ENCODE measurements at places on chromosomes 1 and 21.

- no peak overlapping the region for H3K4me3 ChIP-seq
- peaks cover 10% of the 10 kb centered on the region for H3K27me3 ChIP-seq
- no peak for DNase-seq
- no peaks in the 10 kb centered on the region for H3K36me3 ChIP-seq
- H3K4me1 ChIP-seq: no peaks in the 10 kb centered on the region
These were observed 150.6 kb downstream of the RHOU start for GRCh38 chr1:228885845-228886244.

- DNase-seq: peak; percentile 87
- H3K27ac ChIP-seq: peak within 1 kb of the TSS; percentile 82
- peaks cover 21% of the 10 kb centered on the region for H3K36me3 ChIP-seq
- peaks cover 53% of the 10 kb centered on the region for H3K4me1 ChIP-seq
- H3K27me3 ChIP-seq: no peaks in the 10 kb centered on the region
These were observed at the start of gene TMEM63A for GRCh38 chr1:225881959-225882693. TMEM63A (minus strand) TSS chr1:225882380; CDS start chr1:225877580, 4,800 bp downstream.

DNA sequence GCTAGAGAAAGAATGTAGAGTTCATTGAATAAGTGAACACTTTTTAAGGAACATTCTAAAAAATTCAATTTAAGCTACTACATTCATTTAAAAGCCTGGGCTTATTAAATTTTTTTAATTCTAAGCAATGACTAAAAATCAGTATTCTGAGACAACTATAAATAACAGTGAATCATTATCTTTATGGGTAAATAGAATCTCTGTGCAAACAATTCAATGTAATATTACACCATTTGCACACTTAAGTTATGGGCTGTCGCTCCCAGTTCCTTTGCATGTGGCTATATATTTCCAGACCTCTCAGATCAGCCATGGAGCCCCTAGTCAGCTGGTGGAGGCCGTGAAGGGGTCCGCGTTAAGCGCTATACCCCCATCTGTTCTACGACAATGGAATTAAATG lies 65.1 kb downstream of the KCNK1 start:
- no peaks in the 10 kb centered on the region for H3K27me3 ChIP-seq
- no peaks in the 10 kb centered on the region for H3K4me1 ChIP-seq
- no peak overlapping the region for H3K27ac ChIP-seq
- H3K36me3 ChIP-seq: no peaks in the 10 kb centered on the region
- DNase-seq: no peak
- no peak overlapping the region for H3K4me3 ChIP-seq

GRCh38 chr1:21174654-21175323 lies 1.9 kb downstream of the EIF4G3 start:
- H3K27ac ChIP-seq: peak overlapping the region; percentile 72
- H3K36me3 ChIP-seq: no peaks in the 10 kb centered on the region
- H3K4me3 ChIP-seq: peak overlapping the region; percentile 58
- peaks cover 22% of the 10 kb centered on the region for H3K4me1 ChIP-seq
- no peak for DNase-seq

DNA sequence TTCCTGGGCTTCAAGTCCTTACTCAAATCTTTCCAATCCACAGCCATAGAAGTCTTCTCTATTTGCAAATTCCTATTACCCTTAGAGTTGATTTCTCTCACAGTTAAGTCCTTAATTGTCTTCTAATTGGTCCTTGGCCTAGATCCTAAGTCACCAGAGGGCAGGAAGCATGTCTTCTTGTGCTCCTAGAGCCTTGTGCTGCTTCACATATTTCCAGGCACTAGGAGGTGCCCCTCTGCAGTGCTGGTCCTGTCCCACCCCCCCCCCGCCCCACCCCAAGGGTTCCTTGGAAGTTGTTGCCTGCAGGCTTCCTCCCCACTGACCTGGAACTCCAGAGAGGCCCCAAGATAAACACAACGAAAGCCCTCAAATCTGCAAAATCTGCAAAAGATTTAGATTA lies 28.1 kb upstream of the TARBP1 start:
- no peak overlapping the region for H3K27ac ChIP-seq
- DNase-seq: no peak
- no peaks in the 10 kb centered on the region for H3K36me3 ChIP-seq
- no peak overlapping the region for H3K4me3 ChIP-seq
- H3K4me1 ChIP-seq: no peaks in the 10 kb centered on the region

DNA sequence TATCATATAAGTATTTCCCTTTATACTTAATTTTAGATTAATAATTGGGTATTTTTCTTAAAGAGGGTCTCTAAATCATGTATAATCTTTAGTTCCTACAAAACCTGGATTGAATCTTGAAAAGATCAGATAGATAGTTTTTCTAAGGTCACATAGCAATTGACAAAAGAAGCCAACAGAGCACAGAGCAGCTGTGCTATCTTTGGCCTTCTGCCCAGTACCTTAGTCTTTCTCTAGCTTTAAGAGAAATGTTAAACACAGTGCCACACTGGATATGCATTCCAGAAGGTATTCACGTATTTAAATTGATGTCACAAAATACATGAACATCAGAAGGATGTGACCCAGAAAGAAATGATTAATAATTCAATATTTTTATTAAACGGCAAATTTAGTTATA lies 86.8 kb downstream of the C21orf91 start:
- H3K4me1 ChIP-seq: no peaks in the 10 kb centered on the region
- no peaks in the 10 kb centered on the region for H3K36me3 ChIP-seq
- DNase-seq: no peak
- H3K27me3 ChIP-seq: peaks cover 2% of the 10 kb centered on the region
- no peak overlapping the region for H3K4me3 ChIP-seq
- no peak overlapping the region for H3K27ac ChIP-seq

- no peak for DNase-seq
- H3K4me3 ChIP-seq: no peak within 1 kb of the TSS
- H3K36me3 ChIP-seq: no peaks in the 10 kb centered on the region
- no peak within 1 kb of the TSS for H3K27ac ChIP-seq
- H3K4me1 ChIP-seq: no peaks in the 10 kb centered on the region
These were observed at the start of gene MYOG for GRCh38 chr1:203085528-203086406. MYOG (minus strand) TSS chr1:203086012; CDS start chr1:203085961, 51 bp downstream.

GRCh38 chr21:30434033-30434631 lies 4.1 kb downstream of the KRTAP13-4 start:
- no peak overlapping the region for H3K4me3 ChIP-seq
- peaks cover 2% of the 10 kb centered on the region for H3K27me3 ChIP-seq
- H3K36me3 ChIP-seq: no peaks in the 10 kb centered on the region
- no peaks in the 10 kb centered on the region for H3K4me1 ChIP-seq
- no peak overlapping the region for H3K27ac ChIP-seq

- H3K27me3 ChIP-seq: no peaks in the 10 kb centered on the region
- H3K36me3 ChIP-seq: no peaks in the 10 kb centered on the region
- no peaks in the 10 kb centered on the region for H3K4me1 ChIP-seq
- no peak overlapping the region for H3K27ac ChIP-seq
These were observed 178.1 kb downstream of the AK5 start for GRCh38 chr1:77459881-77460280.

- H3K27me3 ChIP-seq: no peaks in the 10 kb centered on the region
- no peak overlapping the region for H3K4me3 ChIP-seq
- no peaks in the 10 kb centered on the region for H3K4me1 ChIP-seq
- no peak overlapping the region for H3K27ac ChIP-seq
- no peaks in the 10 kb centered on the region for H3K36me3 ChIP-seq
- DNase-seq: no peak
These were observed 91.9 kb downstream of the LEPR start for GRCh38 chr1:65512383-65512782.

DNA sequence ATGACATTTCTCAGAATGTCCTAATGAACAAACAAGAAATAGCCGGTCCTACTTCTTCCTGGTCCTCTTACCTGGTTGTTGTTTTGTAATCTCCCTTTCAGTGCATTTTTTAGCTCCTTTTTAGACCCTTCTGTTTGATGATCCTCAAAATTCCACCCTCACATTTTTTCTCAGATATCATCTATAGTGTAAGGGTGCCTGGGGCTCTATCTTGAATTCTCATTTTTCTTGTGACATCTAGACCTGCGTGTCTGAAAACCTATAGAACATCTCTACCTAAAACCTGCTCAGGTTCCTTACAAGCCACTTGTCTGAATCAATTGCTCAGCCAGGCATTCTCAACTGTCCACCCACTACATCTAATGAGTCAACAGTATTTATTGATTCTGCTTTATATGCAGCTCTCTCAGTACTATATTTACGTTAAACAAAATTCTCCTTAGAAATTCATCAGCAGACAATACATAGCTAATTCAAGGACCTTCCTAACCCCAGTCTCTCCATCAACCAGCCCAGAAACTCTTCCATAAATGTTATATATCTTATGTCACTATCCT lies 36.5 kb upstream of the USH2A start:
- no peaks in the 10 kb centered on the region for H3K27me3 ChIP-seq
- H3K4me3 ChIP-seq: no peak overlapping the region
- H3K27ac ChIP-seq: no peak overlapping the region
- no peaks in the 10 kb centered on the region for H3K4me1 ChIP-seq
- no peak for DNase-seq

GRCh38 chr1:119373465-119373864 lies 4.9 kb downstream of the HAO2 start:
- H3K36me3 ChIP-seq: no peaks in the 10 kb centered on the region
- DNase-seq: no peak
- H3K27ac ChIP-seq: no peak overlapping the region
- H3K4me1 ChIP-seq: no peaks in the 10 kb centered on the region

GRCh38 chr21:38669186-38669585 lies 136.5 kb upstream of the ETS2 start:
- H3K36me3 ChIP-seq: no peaks in the 10 kb centered on the region
- no peak overlapping the region for H3K27ac ChIP-seq
- no peaks in the 10 kb centered on the region for H3K4me1 ChIP-seq
- DNase-seq: no peak

DNA sequence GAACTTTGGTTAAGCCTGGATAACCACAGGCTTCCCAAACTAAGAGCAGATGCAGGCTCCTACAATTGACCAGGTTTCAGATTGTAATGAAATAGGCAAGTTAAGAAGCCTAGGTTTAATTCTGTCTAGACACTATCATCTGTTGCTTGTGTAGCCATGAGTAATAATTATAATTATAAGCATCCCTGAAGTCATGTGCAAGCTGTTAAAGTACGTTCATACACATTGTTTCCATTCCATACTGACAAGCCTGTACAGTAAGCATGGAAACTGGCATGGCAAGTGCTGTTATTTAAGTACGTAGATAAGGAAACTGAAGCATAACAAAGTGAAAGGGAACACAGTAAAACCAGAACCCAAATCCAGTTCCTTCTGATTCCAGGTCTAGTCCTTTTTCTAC lies 557.2 kb upstream of the BEND5 start:
- H3K36me3 ChIP-seq: no peaks in the 10 kb centered on the region
- H3K27me3 ChIP-seq: no peaks in the 10 kb centered on the region
- no peak for DNase-seq

DNA sequence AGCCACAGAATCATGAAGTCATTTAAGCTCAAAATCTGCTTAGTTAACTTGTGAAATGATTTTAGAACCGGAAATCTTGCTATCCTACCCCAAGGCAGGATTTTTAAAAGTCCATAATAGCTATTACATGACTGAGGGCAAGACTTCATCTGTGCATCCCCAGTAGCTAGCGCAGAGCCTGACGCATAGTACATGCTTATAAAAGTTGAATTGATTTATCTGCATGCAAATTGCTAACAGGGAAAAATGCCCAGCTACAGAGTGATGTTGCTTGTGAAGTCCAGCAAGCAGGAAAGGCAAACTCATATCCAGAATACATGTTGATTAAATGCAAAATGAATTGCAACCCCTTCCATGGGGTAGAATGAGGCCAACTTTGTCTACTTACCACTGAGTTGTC lies 8.1 kb upstream of the MAP1LC3C start:
- no peak overlapping the region for H3K27ac ChIP-seq
- no peak overlapping the region for H3K4me3 ChIP-seq
- DNase-seq: no peak
- H3K27me3 ChIP-seq: no peaks in the 10 kb centered on the region

GRCh38 chr1:2159124-2159523 lies 35.4 kb downstream of the FAAP20 start:
- H3K27me3 ChIP-seq: no peaks in the 10 kb centered on the region
- peaks cover 13% of the 10 kb centered on the region for H3K36me3 ChIP-seq
- no peak overlapping the region for H3K4me3 ChIP-seq
- DNase-seq: no peak
- H3K4me1 ChIP-seq: no peaks in the 10 kb centered on the region
- H3K27ac ChIP-seq: no peak overlapping the region

DNA sequence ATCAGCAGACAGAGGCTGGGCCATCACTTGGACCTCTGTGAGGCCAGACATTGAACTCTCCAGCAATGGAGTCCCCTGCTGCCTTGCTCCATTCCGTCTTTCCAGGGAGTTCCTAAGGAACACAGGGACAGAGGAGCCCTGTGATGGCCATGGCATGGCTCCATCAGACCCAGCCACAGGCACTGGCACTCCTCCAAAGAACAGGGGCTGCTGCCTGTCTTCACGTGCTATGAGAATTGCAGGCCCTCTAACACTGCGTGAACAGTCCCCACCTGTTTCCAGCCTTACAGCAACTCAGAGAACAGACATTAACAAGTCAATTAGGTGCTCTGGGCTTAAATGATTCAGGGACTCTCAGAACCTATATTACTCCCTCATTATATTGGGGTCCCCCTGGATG lies 140.8 kb downstream of the ASTN1 start:
- no peaks in the 10 kb centered on the region for H3K36me3 ChIP-seq
- H3K4me3 ChIP-seq: no peak overlapping the region
- no peak for DNase-seq
- H3K27ac ChIP-seq: no peak overlapping the region

DNA sequence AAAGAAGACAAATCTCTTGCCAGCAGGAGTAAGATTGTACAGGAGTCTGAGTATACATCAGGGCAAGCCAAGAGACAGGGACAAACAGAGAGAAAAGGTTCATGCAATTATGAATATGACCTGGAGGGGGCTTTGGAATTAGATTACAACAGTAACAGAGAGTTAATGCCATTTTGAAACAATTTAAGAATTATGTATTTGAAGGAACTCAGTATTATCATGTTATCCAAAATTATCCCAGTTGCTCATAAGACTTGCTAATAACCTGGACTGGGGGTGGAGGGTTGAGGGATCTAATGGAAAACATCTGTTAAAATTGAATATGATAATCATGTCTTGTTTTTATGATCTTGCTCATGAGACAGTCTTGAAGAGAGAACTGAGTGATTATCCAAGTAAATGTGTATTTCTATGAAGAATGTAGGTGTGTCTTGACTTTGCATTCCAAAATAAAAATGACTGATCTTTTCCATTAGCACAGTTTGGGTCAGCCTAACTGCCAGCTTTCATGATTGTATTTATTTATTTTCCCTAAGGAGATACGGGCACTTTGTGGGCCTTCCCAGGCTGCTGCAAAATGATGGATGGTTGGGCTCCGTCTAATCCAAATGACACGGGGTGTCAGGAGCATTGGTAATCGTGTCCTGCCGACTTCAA lies 117.7 kb downstream of the ERG start:
- H3K36me3 ChIP-seq: no peaks in the 10 kb centered on the region
- no peak overlapping the region for H3K4me3 ChIP-seq
- no peaks in the 10 kb centered on the region for H3K27me3 ChIP-seq
- no peak overlapping the region for H3K27ac ChIP-seq
